HFFc6 (cell line): ENCODE measurements at places on chromosomes 16 and 17.

DNA sequence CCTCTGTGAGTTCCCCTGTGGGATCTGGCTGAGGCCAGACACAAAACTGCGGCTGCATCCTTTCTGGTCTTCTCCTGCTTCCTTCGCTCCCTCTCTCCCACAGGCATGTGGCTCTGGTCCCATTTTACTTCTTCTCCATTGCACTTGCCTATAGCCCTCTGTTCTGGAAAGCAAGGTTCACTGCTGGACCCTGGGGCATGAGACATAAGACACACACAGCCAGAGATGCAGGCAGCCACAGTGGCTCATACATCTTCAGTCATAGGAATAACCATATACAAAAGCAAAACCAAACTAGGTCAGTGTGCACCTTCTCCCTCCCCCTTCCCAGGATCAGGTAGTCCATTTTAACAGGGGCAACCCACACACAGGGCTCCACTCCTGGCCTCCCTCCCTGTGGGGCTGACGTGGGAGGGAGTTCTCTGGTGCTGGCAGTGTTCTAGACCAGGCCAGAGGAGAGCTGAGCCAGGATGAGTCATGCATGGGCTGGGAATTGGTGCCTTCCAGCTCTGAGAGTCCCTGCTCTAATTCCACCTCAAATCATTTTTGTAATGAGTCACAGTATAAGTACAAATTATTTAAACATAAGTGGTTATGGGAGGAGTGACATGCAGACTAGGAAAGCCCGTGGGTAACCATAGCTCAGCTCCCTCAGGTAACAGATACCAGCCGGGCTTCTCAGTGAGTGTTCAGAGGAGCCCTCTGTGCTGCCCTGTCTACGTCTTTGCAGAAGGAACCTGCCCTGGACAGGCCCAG is 58.0 kb downstream of the ASIC2 start:
- peak; percentile 83 for DNase-seq

DNA sequence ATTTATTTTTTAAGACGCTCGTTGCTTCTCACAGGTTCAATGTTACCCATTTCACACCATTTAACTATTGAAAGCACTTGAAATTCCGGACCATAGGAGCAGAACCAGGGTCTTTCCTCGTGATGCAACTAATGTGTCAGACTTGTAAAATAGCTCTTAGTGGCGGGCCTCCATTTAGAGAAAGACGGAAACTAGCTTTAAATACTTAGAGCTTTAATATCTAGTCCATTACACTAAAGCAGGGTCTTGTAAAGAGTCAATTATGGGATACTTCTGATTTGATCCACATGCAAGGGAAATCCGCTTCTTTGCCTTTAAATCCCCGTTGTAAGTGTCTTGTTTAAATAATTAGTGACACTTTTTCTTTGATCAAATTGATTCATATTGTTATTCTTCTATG is 56.6 kb downstream of the NACA2 start:
- no peak for DNase-seq

DNA sequence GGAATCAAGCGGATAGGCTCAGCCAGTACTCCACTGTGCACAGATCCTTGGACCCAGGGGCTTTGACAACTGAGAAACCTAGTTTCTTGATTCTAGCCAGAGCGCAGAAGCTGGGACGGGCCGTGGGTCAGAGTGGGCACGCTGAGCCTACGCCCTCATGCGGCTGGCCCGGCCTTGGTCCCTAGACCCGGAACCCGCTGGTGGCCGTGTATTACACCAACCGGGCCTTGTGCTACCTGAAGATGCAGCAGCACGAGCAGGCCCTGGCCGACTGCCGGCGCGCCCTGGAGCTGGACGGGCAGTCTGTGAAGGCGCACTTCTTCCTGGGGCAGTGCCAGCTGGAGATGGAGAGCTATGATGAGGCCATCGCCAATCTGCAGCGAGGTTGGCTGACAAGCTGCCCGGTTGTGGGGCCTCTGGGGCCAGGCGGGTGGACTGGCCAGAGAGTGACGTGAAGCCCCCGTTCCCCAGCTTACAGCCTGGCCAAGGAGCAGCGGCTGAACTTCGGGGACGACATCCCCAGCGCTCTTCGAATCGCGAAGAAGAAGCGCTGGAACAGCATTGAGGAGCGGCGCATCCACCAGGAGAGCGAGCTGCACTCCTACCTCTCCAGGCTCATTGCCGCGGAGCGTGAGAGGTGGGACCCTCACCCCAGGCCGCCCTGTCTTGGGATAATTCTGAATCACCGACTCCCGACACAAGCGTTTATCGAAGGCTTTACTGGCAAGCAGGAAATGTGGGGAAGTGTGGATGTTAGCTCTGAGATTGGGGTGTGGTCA is 946 bp downstream of the STUB1 start:
- DNase-seq: peak; percentile 20

- no peak for DNase-seq
These were observed 4.1 kb upstream of the SSTR5 start for GRCh38 chr16:1068451-1068850.

DNA sequence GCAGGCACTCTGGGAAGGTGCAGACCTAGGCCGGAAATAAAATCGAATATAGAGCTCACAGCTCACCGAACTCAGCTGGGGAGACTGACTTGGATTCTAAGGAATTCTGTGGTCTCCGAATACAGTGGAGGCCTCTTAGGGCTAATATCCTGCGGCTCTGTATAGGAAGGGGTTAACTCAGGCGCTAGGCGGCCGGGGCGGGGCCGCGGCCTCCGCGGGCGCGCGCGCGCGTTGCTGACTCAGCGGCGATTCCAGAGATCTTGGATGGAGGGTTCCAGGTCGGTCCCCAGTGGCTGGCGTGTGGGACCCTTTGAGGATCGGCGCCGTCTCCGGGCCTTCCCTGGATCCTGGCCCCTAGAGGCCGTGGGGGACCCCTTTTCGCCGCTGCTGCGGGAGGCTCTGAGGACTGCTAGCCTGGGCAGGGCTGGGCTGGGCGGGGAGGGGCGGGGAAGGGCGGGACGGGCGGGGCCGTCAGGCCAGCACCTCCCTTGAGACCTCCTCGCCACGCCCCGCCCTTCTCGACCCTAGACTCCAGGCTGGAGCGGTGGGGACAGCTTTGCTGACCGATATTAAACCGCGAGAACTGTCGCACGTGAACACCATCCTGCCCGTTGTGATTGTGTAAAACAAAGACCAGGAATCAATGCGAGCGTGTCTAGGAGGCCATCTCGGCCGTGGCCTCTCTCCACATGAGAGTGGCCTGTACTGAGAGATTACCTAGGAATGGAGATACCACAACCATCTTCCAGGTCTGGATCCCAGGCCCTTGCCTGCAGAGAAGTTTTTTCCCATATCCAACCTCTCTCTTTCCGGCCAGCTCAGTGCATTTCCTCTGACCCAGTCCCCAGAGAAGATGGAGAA is 1.4 kb upstream of the PLEKHH3 start:
- peak; percentile 89 for DNase-seq

GRCh38 chr17:80730739-80731138 is 186.1 kb downstream of the RPTOR start:
- DNase-seq: no peak

- DNase-seq: no peak
These were observed 2.1 kb downstream of the KREMEN2 start for GRCh38 chr16:2966043-2966807.

GRCh38 chr16:777826-778225 is 10.4 kb downstream of the RPUSD1 start:
- no peak for DNase-seq

DNA sequence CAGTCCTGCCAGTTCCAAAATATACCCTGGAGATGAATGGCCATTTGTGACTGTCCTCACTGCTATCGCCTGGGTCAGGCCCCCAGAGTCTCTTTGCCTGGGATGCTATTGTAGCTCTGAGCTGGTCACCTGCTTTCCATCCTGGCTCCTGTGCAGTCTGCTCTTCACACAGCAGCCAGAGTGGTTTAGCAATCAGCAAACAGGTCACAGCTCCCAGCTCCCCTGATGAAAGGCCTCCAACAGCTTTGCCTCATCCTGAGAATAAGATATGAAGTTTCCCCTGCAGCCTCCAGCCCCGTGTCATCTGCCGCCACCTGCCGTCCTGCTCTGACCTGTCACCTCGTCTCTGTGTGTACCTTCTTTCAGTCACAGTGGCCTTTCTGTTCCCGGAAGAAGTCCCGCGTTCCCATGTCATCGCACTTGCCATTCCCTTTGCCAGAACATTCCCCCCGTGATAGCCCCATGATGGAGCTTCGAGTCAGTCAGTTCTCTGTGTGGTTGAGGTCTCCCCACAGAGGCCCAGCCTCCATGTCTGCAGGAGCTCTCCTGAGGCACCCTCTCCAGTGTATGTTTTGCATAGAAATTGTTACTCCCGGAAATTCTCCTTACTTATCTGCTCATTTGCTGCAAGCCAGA is 281.5 kb downstream of the SNX29 start:
- DNase-seq: no peak

DNA sequence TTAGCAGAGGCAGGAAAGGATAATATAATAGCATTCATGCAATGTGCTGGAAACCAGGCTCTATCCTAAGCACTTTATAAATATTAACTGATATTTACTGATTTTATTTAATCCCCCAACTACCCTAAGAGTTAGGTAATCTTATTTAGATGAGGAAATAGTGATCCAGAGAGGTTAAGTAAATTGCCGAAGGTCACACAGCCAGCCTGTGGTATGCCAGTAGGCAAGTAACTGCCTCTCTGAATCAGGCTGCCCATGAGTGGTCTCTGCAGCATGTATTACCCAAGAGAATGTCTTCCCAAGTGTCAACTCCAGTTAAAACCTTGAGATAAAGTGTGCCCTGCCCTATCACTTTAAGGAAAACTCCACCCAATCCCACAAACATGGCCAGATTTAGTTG is 25.3 kb upstream of the LYRM9 start:
- DNase-seq: no peak

DNA sequence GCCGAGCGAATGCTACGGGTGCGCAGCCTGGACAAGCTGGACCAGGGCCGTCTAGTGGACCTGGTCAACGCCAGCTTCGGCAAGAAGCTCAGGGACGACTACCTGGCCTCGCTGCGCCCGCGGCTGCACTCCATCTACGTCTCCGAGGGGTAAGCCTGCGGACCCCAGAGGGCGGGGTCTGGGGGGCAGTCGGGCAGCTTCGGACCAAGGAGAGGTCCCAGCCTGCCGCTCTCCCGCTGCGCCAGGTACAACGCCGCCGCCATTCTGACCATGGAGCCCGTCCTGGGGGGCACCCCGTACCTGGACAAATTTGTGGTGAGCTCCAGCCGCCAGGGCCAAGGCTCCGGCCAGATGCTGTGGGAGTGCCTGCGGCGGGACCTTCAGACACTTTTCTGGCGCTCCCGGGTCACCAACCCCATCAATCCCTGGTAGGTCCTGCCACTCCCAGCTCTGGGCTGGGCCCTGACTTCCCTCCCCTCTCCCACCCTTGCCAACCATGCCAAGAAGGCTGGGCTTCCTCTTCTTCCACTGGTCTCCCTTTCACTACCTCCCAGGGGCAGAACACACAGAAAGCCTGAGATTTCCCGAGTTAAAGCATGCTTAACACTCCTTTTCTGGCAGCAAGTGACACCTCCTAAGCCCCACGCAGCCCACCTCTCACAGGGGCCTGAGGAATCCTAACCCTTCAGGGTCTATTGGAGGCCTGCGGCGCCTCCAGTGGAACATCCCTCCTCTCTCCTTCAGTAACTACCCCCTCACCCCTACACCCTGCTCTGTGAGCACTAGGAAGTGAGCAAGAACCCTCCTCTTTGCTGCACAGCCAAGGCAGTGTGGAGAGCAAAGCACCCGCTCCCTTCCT is 3.2 kb downstream of the NAGS start:
- no peak for DNase-seq
